ENCODE measurements at places on chromosomes 7 and 10. TPM values are rescaled to one million over a fixed set of nuclear protein-coding genes. Genes with fewer than 3 reads are reported as not detected.

DNA sequence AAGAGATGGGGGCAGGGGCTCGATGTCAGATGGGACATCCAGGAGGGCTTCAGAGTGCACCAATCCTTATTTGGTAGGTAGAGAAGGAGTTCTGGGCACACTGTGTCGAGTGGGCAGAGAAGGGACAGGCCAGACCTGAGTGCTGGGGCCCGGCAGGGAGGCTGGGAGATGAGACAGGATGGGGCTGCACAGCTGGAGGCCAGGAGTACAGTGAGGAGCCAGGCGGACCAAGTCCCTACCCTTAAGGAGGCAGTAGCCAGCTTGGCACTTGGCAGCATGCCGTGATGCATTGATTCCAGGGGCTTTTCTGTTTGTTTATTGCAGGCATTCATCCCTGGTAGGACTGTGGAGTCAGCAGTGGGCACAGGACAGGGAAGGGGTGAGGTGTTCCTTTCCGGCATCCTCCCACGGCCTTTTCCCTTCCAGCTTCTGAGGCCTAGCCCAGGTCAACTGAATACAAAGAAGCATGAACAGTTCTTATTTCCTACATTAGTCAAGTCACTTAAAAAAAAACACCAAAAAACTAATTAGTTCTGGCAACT is 168.8 kb upstream of the CDCA7L start:
- peak; percentile 52 for DNase-seq

DNA sequence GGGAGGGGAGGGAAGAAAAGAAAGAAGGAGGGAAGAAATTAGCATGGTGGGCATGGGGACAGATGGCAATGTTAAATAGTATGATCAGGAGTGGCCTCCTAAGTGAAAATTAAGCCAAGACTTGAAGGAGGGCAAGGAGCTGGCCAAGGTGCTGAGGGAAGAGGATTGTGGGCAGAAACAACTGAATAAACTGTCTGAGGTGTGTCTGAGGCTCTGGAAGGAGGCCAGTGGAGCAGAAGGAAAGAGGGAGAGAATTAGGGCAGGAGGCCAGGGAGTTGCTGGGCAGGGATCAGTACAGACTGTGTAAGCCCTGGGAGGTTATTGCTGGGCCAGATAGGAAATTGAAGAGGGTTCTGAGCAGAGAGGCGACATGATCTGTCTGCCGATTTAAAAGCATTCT is 40.6 kb upstream of the VKORC1L1 start:
- DNase-seq, result no peak

DNA sequence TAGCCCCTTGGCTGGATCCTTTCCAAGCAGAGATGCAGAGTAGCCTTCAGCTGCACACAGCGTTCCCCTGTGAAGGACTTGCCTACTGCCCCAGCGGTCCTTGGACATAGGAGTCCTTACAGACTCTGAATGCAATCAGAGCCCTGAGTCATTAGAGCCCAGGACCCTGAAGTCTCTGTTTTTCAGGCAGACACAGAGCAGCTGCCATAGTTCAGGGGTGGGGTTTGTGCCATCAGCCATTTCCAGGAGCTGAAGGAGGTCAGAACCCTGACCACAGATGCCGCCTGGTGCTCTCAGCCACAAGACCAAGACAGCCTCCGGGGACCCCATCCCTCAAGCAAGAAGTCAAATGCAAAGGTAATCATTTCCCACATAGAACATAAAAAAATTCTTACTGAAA is 32.8 kb upstream of the WDFY4 start:
- DNase-seq, result no peak

GRCh38 chr10:44982496-44982895 is 3.9 kb upstream of the DEPP1 start:
- DNase-seq, result peak; percentile 15

- no peak for DNase-seq
These were observed 38.8 kb downstream of the PRKAG2 start for GRCh38 chr7:151838072-151838471.

DNA sequence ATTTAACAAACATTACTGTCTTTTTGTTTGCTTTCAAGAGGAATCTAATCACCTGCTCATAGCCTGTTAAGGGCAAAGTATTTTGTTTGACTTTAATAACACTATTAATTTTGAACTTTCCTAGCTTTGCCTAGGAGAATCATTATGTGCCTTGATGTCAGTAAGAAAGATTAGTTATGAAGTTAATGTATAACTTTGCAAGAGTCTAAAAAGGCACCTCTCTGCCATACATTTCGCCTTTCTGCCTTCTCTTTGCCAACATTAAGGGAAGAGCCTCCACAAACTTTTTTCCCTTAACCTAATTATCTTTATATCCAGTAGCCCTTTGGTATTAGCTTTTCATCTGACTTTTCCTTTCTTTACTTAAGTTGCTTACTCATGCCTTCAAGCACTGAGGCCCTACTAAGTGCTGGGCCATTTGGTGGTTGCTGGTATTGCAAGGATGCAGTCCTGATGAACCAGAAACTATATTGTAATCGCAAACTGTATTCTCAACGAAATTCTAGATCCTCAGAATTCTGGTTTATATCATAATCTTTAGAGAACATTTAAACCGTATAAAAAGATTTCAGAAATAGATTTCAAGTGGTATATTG is 108.5 kb downstream of the SND1 start:
- no peak for DNase-seq

DNA sequence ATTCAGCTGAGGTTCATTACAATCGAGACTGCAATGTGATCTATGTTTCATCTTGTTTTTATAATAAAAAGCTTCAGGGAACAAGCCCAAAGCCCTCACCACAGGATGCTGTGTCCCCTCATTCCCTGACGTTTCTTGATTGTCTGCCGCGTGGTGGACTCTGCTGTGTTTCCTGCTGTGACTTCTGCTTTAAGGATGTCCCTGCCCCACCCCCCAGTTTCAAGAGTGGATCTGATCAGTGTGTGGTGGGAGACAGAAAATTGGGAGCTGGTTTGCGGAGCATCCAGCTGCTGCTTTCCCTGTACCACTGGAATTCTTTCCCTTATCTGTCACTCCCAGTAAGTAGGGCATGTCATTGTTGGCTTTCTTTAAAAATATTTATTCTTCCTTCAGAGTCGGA is 86.2 kb downstream of the CREM start:
- DNase-seq, result no peak

- no peak for DNase-seq
These were observed 164.4 kb upstream of the NAMPT start for GRCh38 chr7:106448992-106449859.

DNA sequence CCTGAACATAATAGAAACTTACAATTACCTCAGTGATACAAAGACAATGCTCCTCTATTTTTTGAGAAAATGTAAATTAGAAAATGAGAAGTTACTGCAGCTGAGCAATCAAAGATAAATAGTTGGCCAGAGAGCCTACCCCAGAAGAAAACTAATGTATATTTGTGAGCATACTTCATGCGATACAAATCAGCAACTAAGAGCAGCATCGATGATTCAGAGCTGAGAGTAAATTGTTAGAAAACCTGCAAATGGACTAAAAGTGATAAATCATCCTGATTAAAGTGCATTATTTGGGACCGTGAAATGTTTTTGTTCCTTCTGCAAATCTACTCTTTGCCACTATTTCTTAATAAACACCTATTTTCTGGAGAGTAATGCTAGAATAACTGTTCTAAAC is 285.7 kb downstream of the PPP1R3A start:
- no peak for DNase-seq

GRCh38 chr10:82821043-82821442 is 946.0 kb downstream of the NRG3 start:
- DNase-seq, result no peak

DNA sequence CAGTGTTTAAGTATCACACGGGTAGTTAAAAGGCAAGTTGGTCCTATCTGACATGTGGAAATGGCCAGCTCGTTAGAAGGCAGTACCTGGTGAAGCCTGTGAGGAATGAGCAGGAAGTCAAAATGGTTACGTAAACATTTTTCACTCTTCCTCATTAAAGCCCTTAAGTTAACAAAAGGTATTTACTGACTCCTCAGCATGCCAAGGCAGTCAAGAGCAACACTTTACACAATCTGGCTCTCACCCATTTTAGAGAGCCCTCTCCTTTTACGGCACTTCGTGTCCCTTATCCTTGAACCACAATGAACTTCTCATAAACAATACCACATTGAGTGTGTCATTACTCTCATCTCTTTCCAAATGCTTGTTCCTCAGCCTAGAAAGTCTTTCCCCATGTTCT is 11.0 kb upstream of the RSBN1L start:
- DNase-seq, result no peak

DNA sequence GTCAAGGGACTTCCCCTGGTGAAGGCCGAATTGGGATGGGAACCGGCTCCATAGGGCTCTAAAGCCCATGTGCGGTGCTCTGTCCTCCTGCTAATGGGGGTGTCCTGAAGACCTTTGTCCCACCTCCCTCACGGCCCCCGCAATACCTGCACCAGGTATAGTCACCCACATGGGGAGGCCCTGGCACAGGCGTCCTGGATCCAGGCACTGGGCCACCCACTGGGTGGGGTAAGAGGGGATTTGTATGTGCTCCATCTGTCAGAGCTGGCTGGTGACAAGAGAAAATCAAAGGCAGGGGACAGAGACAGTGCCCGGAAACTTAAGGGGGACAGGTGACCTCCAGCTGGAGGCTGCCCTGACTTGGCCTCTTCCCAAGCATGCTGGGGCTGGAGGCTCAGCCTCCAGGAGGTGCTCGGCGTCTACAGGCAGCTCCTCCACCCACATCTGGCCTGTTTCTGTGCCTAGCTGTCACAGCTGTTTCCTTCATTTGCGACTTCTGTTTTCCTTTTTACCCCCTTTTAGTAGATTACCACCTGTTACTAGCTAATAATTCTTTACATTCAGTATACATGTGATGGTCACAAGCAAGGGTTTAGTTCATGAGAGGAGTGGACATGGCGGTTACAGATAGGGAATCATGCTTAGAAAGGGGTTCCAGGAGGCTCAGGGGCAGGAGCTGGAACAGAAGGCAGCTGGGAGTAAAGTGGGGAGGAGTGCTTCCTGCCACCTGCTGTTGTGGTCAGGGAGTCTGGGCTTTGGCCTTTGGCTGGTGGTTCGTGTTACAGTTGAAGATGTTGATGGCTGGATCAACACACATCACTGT is 2.3 kb upstream of the CUZD1 start:
- DNase-seq, result no peak

- DNase-seq, result no peak
These were observed 311.3 kb upstream of the ZMIZ1 start for GRCh38 chr10:78757344-78757925.

- no peak for DNase-seq
These were observed 362.5 kb downstream of the POM121L12 start for GRCh38 chr7:53397911-53398310.

GRCh38 chr7:916291-916941 is 38.1 kb downstream of the ADAP1 start:
- no peak for DNase-seq

- no peak for DNase-seq
These were observed 12.3 kb upstream of the ECHDC3 start for GRCh38 chr10:11729790-11730315.

DNA sequence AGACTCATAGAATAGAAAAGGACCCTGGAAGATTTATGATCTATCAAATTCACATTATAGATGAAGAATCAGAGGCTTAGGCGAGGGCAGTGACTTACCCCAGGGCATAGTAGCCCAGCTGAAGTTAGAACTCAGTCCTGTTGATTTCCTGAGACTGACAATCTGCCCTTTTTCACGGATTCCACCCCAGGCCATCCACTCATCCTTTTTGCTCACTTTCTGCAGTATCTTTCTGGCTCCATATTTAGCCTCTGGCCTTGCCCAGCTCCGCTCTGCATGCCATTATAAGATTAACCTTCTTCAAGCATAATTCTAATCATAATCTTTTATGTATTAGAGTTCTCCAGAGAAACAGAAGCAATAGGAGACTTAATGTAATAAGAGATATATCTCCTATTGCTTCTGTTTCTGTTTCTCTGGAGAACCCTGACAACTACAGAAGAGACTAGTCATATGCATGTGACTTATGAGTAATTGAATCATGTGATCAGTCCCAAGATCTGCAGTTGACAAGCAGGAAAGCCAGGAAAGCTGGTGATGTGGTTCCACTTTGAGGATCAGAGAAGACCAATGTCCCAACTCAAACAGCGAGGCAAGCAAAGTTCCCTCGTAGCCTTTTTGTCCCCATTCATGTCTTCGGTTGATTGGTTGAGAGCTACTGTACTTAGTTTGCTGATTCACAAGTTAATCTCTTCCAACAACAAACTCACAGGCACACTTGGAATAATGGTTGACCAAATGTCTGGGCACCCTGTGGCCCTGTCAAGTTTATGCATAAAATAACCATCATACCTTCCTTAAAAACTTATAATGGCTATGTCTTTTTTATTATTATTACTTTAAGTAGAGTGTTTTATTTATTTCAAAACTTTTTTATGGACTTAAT is 412.1 kb downstream of the SUGCT start:
- DNase-seq, result no peak

GRCh38 chr10:21144047-21144446 is 246.9 kb upstream of the NEBL start:
- no peak for DNase-seq

Gene TET1
- 3.5 TPM for total RNA-seq

Gene C10orf53
- not detected for total RNA-seq

Gene OR2A42
- not detected for total RNA-seq

Gene OR2A1
- 0.48 TPM for total RNA-seq

Gene IFIT2
- total RNA-seq, result 17.7 TPM

Gene EPDR1
- 23.2 TPM for total RNA-seq

Gene PON1
- total RNA-seq, result not detected

Gene CDK13
- 48.5 TPM for total RNA-seq
